ENCODE measurements at places on chromosomes 3 and 15.
A peak's percentile ranks its signal among the peaks of the same experiment; 100 is the strongest.

GRCh38 chr3:37816271-37816670 is 45.4 kb upstream of the CTDSPL start:
- DNase-seq = no peak

GRCh38 chr3:147089286-147089685 is 317.1 kb downstream of the ZIC4 start:
- no peak for DNase-seq

DNA sequence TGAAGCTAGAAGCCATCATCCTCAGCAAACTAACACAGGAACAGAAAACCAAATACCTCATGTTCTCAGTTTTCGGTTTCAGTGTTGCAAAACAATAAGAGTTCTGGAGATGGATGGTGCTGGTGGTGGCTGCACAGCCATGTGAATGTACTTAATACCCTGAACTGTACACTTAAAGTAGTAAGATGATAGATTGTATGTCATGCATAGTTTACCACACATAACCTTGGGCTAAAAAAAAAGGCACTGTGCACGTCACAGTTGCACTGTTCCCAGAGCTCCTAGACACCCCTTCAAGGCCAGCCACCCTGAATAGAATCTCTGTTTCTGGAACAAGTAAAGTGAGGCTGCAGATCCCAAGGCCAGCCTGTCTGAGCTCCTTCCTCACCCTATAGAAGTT is 243.3 kb upstream of the IGF1R start:
- DNase-seq = no peak

GRCh38 chr3:97885931-97886824 is 64.4 kb downstream of the CRYBG3 start:
- no peak for DNase-seq

- DNase-seq = no peak
These were observed 42.2 kb downstream of the TBC1D2B start for GRCh38 chr15:78035321-78035751.

GRCh38 chr15:64560998-64561397 is 100.6 kb downstream of the ZNF609 start:
- no peak for DNase-seq

DNA sequence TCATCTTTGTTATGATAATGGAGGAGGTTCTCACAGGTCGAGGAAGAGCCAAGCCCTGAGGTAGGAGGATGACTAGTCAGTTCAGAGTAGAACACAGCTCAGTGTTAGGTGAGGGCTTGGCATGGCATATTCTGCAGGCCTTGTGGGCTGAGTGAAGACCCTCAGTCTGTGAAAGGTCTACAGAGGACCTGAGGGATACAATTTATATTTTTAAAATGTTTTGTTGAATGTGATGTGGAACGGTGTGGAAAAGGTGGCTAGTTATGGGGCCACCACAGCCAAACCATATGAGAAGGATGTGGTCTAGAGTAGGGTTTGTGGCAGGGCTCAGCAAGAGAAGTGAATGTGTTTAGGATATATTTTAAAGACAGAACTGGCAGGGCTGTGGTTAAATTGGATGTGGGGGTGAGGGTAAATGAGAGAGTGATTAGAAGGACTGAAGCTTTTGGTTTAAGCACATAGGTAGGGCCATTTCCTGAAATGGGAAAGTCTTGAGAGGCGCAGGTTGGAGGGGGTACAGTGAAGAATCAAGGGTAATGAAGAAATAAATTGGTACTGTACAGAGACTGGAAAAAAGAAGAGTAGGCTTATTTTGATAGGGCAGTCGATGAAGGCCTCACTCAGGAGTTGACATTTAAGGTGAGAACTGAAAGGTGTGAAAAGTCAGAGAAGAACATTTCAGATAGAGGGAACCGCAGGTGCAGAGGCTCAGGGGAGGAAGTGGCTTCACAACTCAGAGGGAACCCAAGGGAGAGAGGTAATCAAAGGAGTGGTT is 60.5 kb downstream of the SPTSSB start:
- peak; percentile 23 for DNase-seq

- no peak for DNase-seq
These were observed 436.1 kb downstream of the TUSC7 start for GRCh38 chr3:117145677-117146076.

Data from T-helper 1 cell (primary cell).